Choroid plexus epithelial cell (primary cell): ENCODE measurements at places on chromosomes 6 and 20.

- DNase-seq: no peak
Observed at GRCh38 chr20:46014517-46015396, 6.0 kb downstream of the MMP9 start.

DNA sequence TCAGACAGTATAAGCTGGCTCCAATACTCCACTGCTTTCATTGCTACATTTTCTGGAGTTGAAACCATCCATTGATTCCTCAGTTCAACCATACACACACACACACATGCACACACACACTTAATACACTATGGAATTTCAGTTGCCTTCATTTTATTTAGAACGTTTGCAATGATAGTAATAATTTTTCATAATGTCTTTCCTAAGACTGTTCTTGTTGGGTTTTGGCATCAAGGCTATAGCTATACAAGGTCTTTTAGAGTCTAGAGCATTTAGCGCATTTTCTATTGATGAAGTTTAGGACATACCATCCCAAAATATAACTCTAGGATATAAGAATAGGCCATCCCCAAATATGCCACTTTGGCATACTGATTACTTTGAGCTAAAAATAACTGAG is 15.5 kb upstream of the TPD52L1 start:
- no peak for DNase-seq

DNA sequence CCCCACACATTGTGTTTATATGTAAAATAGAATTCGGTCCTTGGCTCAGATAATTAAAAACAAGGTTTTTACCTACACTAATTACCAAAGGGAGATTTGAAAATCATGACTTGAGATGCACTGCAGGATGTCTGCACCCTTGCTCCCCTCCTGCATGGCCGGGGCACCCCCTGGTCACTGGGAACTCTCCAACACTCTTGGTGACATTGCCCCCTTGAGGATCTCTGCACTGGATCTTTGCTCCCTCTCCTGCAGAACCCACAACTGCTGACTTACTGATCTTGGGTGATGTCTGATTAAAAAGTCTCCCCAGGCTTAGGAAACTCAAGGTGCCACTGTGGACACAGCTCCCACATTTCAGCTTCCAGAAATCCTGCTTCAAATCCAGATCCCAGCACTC is 17.1 kb upstream of the CSNK2A1 start:
- no peak for DNase-seq

GRCh38 chr20:33927724-33928123 is 66.0 kb upstream of the RALY start:
- no peak for DNase-seq

DNA sequence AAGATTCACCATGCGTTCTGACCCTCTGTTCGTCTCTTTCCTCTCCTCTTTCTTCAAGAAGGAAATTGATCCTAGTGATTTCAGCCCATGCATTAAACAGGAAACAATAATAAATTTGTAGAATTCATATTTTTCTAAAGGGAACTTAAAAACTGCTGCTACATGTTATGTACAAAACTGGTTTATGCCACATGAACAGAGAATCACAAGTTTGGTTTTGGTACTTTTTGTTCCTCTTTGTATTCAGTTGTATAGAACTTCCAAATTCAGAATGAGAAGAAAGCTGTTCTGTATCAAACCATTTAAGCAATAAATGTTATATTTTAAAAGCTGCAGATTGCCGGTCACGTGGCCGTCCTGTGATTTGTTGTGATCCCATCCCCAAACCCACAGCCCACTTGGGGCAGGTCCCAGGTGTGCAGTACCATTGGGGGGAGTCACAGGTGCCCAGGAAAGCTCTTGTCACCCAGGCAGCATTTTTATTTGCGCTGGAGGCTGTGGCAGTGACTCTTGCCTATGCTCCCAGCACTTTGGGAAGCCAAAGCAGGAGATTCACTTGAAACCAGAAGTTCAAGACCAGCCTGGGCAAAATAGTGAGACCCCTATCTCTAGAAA is 61.2 kb downstream of the SSR1 start:
- DNase-seq: no peak
